Stimulated activated CD4-positive, alpha-beta T cell treated with anti-CD3 and anti-CD28 coated beads, Interleukin-4, amount 100 ng/mL, for 24 hours (primary cell): ENCODE measurements at places on chromosomes 5 and 9.

DNA sequence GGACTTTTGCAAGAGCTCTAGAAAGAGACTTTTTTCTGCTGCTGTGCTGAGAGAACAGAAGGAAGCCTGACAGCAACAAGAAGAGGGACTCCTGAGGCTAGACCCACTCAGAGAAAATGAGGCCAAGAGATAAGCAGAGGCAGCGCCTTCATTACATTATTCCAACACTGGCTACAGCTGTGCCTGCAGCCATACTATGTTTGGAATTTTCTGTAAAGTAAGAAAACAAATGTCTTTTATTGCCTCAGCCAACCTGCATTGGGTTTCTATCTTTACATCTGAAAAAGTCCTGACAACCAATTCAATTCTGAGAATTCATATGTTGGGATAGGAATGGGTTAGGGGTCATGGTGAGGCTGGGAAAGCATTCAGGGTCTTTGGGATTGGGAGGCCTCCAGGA is 33.7 kb downstream of the FAT2 start:
- no peak for DNase-seq

DNA sequence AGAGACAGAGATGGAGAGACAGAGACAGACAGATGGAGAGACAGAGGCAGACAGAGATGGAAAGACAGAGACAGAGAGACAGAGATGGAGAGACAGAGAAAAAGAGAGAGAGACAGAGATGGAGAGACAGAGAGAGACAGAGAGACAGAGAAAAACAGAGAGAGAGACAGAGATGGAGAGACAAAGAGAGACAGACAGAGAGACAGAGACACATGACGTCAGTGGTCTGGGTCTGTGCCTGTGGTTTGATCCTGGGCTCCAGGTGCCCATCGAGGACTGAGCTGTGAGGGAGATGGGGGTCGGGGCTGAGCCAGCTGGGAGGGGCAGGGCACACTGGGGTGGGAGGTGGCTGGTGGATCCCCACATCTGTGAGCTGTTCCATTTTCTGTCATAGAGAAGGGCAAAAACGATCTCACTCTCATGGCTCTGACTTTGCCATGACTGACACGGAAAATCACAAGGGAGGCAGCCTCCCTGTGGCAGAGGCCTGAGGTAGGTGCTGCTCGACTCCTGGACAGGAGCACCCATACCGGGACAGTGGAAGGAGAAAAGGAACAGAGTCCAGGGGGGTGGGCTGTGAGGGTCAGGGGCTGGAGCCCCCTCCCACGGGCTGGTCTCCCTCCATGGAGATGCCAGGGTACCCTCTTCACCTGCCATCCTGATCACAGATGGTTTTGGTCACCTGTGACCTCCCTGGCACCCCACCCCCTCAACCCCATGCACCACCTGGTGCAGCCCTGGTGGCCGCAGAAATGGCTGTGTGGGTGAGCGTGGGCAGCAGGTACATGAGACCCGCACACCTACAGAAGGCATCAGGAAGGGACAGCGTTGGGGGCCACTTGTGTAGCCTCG is 28.8 kb downstream of the GLT6D1 start:
- DNase-seq = no peak

DNA sequence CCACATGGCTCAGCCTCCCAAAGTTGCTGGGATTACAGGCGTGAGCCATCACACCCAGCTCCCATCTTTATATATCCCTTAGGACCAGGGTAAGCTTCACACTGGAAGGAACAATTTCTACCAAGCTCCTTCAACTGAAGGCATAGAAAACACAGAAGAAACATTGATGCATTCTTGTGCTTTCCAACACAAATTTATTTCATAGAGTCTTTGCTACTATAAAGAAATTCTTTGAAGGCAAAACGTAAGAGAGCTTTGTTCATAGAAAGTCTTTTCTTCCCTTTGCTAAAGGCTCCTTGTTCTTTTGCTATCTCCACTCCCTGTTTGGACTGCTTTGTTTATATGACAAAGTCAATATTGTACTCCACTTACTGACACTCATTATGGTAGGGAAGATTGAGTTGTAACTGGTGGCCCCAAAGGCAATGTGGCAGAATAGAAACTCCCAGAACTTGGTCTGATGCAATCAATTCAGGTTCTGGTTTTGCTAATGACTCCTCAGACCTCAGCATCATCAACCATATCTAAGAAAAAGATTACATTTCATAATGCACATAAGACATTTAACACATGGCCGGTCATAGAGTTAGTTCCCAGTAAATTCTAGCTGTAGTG is 97.4 kb upstream of the CLINT1 start:
- no peak for DNase-seq

- no peak for DNase-seq
Observed at GRCh38 chr5:138875946-138876345, 811 bp upstream of the LRRTM2 start.
